ENCODE measurements at places on chromosomes 16 and 17.

- no peak for DNase-seq
Measured at GRCh38 chr17:56292010-56292409, 138.7 kb downstream of the ANKFN1 start.

GRCh38 chr16:88569614-88569984 lies 604 bp upstream of the ZC3H18 start:
- no peak for DNase-seq

DNA sequence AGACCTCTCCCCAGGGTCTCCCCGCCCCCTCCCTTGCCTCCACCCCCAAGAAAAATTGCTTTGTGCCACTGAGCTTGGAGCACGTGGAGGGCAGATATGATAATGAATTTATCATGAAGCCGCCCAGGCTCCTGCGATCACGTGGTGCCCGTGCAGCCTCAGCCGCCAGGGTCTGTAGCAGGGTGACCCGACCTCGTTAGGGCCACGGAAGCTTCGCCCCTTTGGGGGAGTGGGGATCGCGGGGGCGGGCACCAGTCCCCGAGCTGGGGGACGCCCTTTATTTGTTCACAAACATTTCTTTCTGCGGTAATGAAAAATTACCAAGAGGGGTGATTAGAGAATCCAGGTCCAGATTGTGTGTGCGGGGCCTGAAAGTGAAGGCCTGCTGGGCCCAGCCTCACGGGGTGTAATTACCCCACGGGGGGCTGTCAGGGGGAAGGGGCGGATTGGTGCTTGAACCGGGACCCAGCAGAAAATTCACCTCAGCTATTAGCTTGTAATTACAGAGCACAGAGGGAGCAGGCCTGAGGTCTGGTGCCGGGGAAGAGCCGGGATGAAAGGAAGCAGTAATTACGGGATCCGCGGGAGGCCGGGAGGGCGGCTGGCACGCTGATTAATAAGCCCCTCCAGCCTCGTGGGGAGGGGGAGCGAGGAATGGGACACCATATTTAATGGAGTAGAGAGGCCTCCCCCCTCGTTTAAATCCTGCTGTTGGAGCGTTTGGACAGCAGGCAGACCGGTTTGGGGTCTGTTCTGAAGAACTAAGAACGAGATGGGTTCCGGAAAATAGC lies 13.3 kb downstream of the GSE1 start:
- DNase-seq, result no peak

DNA sequence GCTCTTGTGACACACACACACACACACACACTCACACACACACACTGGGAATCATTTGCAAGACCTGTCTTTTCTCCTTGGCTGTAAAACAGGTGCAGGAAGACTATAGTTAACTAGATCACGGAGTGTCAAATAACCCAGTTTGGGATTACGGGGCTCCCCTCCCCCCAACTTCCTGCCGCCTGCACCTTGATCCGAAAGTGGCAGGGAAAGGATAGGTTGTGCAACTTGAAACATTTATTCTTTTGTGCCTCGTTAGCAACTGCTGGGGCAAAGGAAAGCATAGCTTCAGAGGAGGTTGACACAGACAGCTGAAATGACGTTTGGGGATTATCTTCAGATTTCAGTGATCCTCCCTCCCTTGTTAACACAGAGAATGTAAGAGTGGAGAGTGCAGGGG lies 149.5 kb downstream of the NTN1 start:
- DNase-seq, result no peak

DNA sequence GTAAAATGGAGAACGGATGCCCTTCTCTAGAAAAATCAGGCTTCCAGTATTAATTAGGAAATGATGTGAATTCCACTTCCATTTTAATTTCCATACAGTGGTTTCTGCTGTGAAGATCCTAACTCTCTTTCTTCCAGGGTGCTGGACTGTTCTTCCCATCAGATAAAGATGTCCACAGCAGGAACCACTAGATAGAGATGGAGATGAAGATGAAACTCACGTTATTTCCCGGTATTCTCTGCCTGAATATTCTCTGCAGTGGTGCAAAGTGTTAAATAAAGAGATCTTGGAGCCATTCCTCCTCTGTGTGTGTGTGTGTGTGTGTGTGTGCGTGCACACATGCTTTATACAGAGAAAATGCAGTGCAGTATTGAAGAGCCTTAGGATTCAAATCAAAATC lies 727.5 kb downstream of the KCNJ2 start:
- no peak for DNase-seq
